DND-41 (cell line): ENCODE measurements at places on chromosomes 11 and 22.
A peak's percentile ranks its signal among the peaks of the same experiment; 100 is the strongest.

GRCh38 chr11:94310191-94310875 lies 6.0 kb downstream of the IZUMO1R start:
- DNase-seq = no peak

- no peak for DNase-seq
Observed at GRCh38 chr11:113468726-113469345, 6.4 kb downstream of the DRD2 start.

GRCh38 chr11:64628596-64628995 lies 37.6 kb downstream of the SLC22A12 start:
- no peak for DNase-seq

DNA sequence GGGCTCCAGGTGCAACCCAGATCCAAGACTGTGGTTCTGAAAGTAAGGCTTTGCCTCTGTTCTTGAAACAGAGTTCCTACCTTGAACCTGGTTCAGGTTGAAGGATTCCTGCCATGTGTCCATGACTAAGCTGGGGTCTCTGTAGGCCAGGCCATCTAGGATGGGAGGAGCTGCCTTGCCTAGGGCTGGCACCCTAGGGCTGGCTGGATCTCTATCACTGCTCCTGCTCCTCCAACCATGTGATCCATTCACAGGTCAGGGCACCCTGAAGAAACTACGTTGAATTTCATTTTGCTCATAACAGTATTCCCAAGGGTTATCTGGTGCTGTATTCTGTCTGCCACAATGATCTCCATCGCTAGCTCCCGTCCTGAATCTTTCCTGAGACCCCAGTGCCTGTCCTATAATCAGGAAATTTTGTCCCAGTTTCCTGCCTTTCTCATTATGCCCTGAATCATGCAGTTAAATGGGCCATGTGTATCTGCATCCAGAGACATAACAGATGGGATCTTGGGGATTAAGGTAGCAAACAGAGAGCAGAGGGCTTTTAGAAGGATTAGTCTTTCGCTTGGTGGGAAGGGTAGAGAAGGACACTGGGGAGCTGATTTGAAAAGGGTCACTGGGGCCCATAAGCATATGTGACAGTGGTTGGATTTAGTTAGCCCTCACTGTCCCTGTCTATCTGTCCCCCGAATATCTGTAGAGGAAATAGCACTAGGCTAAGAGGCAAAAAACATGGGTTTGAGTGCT lies 98.2 kb upstream of the MTMR2 start:
- DNase-seq = no peak

DNA sequence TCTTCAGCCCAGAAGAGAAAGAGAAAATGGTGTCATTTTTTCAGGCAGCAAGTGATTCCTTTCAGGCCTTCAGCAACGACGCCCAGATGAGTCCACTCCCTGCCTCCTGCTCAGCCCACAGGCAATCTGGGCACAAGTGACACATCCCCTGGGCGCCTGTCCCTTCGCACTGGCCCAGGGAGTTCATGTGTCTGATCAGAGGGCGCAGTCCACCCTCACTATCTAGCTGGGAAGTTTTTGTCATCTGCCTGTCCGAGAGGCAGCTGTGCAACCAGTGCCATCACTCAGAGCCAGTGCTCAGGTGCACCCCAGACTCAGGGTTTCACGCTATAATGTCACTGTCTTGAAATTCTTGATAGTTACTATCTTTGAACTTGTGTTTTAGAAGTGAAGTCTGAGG lies 1.4 kb upstream of the KCNQ1OT1 start:
- DNase-seq = no peak

GRCh38 chr11:64758330-64759079 lies 1.3 kb downstream of the PYGM start:
- DNase-seq = no peak

DNA sequence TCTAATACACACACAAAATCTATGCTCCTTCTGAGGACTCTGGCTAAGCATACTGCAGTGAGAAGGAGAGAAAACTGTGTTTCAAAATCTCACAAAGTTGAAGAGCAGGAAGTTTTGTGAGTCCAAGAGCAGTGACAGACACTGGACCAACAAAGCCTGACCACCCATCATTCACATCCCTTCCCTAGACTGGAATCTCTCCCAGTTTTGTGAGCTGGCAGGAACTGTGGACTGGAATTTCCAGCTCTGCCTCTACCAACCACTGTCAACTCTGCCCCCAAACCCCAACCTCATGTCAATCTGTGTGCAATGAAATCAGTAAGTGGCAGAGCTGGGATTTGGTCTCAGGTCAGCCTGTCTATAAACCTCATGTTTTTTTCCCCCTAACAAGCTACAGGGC lies 112.6 kb downstream of the ARL14EP start:
- DNase-seq = no peak

GRCh38 chr22:20590477-20591294 lies 83.3 kb downstream of the MED15 start:
- no peak for DNase-seq

- DNase-seq = no peak
Observed at GRCh38 chr22:50145721-50146438, 24.7 kb upstream of the PANX2 start.

GRCh38 chr22:37803195-37803638 lies 4.5 kb upstream of the GCAT start:
- no peak for DNase-seq

DNA sequence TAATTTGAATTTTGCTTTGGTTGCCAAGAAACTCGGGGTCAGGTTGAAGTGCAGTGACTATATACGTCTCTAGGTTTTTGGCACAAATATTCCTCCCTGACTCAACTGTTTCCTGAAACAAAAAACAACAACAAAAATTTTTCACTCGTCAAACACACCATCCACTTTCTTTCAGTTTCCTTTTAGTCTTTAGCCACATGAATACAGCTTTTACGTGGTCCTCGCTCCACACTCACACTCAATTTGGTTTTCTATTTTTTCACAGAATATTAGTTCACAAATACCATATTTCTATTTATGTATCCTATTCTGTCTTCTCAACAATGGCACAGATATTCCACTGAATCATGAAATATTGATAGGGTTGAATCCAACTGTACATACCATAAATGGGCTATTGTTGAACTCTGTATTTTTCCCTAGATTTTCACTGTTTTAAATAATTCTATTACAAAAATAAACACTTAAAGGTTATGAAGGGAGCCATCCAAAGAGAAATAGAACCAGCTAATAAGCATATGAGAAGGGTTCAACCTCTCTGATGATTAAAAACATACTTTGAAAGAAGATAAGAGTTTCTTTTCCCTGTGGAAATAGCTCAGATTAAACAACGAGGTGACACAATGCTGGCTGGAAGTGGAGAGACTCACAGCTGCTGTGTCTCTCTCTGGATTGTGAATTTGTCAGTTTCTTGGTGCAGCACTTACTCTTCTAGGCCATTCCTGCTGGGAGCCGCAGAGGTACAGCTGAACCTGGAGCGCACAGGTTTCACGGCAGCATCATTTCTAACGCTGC lies 5.1 kb upstream of the FBLN1 start:
- DNase-seq = no peak

DNA sequence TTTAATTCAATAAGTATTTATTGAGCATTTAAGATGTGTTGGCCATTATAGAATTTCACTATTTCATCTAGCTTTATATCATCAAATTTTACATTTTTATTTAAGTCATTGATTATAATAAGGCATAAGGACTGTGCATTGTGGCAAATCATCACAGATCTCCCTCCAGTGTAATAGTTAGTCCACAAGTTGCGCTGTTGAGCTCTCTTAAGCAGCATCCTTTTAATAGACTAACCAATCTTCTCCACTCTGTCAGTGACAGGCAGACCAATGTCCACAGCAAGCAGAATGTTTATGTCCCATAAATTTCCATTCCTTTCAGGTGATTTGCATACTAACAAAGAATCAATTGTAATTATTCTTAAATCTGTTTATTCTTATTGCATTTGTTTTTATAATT lies 595.3 kb upstream of the CCDC90B start:
- DNase-seq = no peak

- DNase-seq = no peak
Observed at GRCh38 chr22:27019827-27020226, 362.4 kb downstream of the MIAT start.

GRCh38 chr11:92545906-92546471 lies 321.4 kb downstream of the FAT3 start:
- DNase-seq = no peak

DNA sequence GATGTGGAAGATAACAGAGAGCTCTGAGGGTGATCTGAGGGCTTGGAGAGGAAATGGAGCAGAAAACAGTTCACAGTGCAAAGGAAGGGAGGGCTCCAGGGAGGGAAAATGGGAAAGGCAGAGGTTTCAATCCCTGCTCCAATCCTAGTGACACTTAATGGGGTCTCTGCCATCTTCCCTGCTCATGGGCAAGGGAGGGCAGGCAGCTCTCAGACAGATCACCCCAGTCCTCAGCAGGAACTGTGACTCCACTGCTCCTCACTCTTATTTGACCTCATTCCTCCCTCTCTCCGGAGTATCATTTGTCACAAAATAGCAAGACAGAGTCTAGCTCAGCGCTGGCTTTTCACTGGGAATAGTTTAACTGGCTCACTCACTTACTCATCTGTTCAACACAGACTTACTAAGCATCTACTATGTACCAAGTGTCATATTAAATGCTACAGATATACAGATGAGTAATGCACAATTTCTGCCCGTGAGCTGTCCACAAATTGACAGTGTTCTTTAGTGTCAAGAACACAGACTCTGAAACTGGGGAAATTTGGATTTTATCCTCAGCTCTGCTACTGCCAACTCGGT lies 817.4 kb downstream of the OPCML start:
- DNase-seq = no peak

DNA sequence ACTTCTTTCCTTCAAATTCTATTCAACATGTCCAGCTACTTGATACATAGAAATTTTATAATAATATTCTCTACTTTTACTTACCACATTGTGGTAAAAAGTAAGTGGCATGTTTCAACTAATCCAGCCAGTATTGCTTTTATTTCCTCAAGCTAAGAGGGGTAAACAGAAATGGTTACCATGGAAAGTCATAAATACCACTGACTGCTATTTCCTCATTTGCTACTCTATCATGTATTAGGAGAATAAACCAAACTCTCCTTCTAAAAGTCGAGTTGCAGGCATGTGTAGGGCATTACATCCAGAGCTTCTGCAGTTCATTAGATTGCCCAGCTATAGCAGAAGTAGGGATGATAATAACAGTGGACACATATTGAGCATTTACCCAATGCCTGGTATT lies 208.4 kb downstream of the MAML2 start:
- DNase-seq = no peak

DNA sequence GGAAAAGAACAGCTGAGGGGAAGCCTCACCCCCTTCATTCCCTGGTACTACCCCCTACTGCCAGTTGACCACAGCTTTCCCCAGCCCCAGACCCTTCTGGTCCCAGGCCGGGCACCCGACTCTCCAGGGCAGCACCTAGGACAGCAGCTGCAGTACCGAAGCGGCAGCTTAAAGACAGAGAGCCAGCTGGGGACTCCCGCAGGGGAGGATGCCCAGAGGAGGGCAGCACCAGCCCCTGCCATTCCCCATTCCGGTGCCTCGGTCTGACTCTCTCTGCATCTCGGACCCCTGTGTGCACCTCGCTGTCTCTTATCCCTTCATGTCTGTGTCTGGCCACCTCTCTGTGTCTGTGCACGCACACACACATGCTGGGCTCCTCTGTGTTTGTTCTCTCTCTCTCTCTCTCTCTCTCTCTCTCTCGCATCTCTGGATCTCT lies 9.4 kb downstream of the IGSF9B start:
- DNase-seq = peak; percentile 62

DNA sequence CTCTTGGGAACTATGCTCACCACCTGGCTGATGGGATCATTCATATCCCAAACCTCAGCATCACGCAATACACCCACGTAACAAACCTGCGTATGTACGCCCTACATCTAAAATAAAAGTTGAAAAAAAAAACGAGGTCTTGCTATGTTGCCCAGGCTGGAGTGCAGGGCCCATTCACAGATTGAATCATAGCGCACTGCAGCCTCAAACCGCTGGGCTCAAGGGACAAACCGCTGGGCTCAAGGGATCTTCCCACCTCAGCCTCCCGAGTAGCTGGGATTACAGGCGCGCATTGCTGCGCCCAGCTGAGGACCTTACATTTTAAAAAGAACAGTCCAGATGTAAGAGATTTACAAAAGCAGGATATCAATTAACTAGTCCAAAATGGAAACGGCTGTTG lies 41.9 kb upstream of the EMID1 start:
- DNase-seq = no peak
